ENCODE measurements at places on chromosomes 16 and 17. TPM values are rescaled to one million over a fixed set of nuclear protein-coding genes. Genes with fewer than 3 reads are reported as not detected.

- no peak overlapping the region for H3K27ac ChIP-seq
- no peak overlapping the region for H3K4me3 ChIP-seq
- no peaks in the 10 kb centered on the region for H3K36me3 ChIP-seq
- peak; percentile 24 for DNase-seq
- H3K27me3 ChIP-seq = no peaks in the 10 kb centered on the region
Observed at GRCh38 chr17:6487251-6488007, 43.2 kb downstream of the PIMREG start.

GRCh38 chr17:67576471-67577115, 141.1 kb upstream of the NOL11 start:
- H3K4me3 ChIP-seq = no peak overlapping the region
- H3K4me1 ChIP-seq = peaks cover 2% of the 10 kb centered on the region
- H3K36me3 ChIP-seq = no peaks in the 10 kb centered on the region
- no peaks in the 10 kb centered on the region for H3K27me3 ChIP-seq
- H3K27ac ChIP-seq = peak overlapping the region; percentile 35

DNA sequence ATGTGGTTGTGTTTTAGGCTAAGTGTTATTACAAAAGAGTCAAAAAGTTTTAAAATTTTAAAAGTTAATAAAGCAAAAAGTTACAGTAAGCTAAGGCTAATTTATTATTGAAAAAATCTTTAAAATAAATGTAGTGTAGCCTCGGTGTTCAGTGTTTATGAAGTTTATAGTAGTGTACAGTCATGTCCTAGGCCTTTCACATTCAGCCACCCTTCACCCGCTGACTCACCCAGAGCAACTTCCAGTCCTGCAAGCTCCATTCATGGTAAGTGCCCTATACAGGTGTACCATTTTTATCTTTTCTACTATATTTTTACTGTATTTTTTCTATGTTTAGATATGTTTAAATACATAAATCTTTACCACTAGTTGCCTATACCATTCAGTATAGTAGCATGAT, 98.5 kb upstream of the RPRML start:
- no peaks in the 10 kb centered on the region for H3K27me3 ChIP-seq
- H3K4me1 ChIP-seq = no peaks in the 10 kb centered on the region
- no peak for DNase-seq
- H3K27ac ChIP-seq = no peak overlapping the region
- no peaks in the 10 kb centered on the region for H3K36me3 ChIP-seq

DNA sequence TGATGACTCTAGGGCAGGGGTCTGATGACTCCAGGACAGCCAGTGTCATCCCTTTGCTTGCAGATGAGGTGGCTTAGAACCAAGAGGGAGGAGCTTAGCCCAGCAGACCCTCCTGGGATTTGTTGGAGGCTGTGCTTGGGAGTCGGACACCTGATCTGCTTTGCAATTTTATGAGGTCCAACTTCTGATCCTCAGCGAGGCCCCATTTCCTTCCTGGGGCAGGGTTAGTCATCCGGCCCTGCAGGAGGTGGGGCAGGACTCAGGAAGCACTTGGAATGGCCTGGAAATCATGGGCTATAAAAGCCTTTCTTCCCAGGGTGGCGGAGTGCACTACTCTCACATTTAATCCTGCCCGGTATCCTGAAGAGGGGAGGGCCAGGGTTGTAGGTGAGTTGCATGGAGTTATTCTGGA, 168.5 kb downstream of the MSI2 start:
- no peaks in the 10 kb centered on the region for H3K4me1 ChIP-seq
- no peaks in the 10 kb centered on the region for H3K27me3 ChIP-seq
- no peak overlapping the region for H3K4me3 ChIP-seq
- no peaks in the 10 kb centered on the region for H3K36me3 ChIP-seq
- no peak for DNase-seq
- no peak overlapping the region for H3K27ac ChIP-seq

The SLC9A5 gene
- 0.49 TPM for total RNA-seq

The SCGB1C2 gene
- total RNA-seq = not detected

All from pancreas (tissue), 10 donors.